Activated T-helper 1 cell treated with Interleukin-2 at 50 U/mL for 16 hours (primary cell): ENCODE measurements at places on chromosomes 7 and 10.

DNA sequence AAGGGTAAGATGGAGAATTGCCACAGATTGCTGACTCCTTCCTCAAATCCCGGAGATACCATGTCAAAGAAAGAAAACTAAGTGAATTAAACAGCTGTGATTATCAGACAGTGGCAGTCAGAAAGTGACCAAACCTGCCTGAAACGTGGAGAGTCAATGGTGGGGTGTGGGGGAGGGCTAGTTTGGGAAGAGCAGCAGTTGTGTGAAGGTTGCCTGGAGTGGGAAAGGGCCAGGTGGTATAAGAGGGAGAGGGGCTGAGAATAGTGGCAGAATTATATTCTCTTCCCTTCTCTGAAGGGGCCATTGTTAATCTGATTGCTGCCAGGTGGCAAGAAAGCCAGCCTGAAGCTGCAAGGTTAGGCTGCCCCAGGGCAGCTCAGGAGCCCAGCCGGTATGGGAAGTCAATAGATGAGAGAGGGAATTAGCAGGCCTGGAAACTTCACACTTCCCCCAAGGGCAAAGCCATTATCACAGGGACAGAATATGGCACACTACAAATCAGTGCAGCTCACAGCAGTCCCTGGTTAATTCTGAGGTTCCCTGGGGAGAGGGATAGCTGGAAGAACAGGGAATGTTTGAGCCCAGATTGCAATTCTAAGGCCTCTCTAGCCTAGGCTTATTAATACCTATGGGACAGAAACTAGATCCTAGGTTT lies 83.9 kb upstream of the ITGB1 start:
- DNase-seq = no peak

- no peak for DNase-seq
Measured at GRCh38 chr7:47756636-47757035, 174.7 kb upstream of the TNS3 start.

GRCh38 chr10:103442031-103442461 lies 10.1 kb downstream of the CALHM2 start:
- no peak for DNase-seq

DNA sequence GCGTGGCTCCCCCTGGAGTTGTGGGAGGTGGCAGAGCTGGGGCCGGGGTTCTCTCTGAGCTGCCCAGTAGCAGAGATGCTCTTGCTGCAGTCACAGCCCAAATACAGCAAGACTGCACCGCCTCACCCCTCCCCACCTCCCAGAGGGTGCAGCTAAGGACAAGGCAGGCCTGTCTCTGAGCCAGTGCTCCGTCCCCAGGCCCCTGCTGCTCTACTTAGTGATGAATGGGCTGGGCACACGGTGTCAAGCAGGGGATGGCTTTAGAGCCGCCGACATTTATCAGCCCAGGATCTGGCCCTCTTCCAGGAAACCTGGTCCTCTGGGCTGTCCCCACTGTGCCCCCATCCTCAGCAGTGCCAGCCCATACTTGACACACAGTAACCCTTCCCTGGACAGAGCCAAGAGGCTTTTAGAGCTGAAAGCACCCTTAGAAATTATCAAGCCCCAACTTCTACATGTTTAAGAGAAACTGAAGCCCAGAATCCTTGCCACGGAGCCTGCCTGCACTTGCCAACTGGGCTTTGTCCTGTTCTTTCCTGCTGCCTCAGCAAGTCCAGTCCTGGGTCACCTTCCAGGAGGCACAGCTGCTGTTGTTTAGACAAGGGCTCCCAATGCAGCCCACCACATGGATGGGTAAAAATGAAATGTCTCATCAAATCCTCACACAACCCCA lies 137.1 kb upstream of the UNC5B start:
- DNase-seq = no peak

DNA sequence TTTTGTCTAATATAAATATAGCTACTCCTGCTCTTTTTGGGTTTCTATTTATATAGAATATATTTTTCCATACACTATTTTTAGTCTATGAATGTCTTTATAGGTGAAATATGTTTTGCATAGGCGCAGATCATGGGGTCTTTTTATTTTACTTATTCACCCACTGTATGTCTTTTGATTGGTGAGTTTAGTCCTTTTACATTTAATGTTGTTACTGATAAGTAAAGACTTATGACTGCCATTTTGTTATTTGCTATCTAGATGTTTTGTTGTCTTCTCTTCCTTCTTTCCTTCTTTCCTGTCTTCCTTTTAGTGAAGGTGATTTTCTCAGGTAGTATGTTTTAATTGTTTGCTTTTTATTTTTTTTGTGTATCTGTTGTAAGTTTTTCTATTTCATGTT lies 276.8 kb upstream of the CNTNAP2 start:
- no peak for DNase-seq

DNA sequence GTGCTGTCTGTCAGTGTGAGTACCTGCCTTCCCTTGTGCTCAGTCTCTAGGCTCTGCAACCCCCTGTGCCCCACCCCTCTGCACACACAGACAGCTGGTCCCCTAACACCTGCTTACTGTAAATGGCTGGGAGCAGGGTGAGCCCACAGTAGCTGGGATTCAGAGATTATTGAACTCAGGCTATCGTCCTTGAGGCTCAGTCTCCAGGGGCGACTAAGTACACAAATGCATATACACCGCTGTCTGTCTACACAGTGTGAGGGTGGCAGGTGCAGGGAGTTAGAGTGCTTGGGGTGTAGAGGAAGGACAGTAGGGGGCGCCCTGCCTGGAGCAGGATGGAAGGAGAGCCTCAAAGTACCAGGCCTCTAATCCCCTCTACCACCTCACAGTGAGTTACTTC lies 12.9 kb downstream of the UPP1 start:
- DNase-seq = no peak

- DNase-seq = no peak
Measured at GRCh38 chr10:70223728-70224127, 9.5 kb downstream of the PPA1 start.

- no peak for DNase-seq
Measured at GRCh38 chr7:151062399-151063211, 3.2 kb downstream of the SLC4A2 start.

- DNase-seq = no peak
Measured at GRCh38 chr7:155305231-155305904, 7.7 kb downstream of the INSIG1 start.

DNA sequence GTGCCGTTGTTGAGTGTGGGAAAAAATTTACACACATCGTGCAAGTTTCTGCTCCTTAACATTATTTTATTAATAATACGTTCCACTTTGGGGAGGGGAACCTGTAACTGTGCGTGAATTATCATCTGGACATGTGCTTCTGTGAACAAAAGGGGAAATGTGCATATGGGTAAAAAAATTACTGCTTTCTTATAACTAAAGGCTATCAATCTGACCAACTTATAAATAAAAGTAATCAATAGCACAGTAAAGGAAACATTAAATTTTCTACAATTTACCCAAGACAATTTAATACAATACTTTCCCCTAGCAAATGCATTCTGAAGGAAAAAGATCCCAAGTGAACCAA lies 4.5 kb downstream of the TWIST1 start:
- DNase-seq = no peak

DNA sequence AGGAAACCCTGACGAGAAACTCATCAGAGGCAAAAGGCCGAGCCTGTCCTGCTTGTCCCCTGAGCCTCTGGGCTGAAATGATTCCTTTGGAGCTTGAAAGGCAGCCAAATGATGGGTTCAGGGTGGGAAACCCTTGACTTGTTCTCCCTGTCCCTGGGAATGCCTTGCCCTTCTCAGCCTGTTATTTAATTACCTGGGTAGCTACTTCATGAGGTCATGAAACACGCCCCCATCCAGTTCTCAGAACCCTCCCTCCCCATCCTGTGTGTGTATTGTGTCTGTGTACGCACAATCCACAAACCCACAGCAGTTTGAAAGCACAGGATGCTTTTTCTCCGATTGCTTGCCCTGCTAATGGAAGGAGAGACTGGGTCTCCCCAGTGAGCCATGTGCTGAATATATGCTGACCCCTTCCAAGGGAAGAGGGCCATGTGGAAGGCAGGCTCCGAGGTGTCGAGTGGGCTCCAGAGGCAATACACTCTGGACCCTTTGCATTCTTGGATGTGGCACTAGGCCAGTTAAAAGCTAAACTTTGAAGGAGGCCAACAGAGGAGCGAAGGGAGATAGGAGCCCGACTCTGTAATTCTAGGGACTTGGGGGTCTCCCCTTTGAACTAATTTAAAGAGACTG lies 10.6 kb downstream of the DUSP5 start:
- no peak for DNase-seq

GRCh38 chr7:155850766-155851678 lies 38.8 kb upstream of the SHH start:
- DNase-seq = no peak

DNA sequence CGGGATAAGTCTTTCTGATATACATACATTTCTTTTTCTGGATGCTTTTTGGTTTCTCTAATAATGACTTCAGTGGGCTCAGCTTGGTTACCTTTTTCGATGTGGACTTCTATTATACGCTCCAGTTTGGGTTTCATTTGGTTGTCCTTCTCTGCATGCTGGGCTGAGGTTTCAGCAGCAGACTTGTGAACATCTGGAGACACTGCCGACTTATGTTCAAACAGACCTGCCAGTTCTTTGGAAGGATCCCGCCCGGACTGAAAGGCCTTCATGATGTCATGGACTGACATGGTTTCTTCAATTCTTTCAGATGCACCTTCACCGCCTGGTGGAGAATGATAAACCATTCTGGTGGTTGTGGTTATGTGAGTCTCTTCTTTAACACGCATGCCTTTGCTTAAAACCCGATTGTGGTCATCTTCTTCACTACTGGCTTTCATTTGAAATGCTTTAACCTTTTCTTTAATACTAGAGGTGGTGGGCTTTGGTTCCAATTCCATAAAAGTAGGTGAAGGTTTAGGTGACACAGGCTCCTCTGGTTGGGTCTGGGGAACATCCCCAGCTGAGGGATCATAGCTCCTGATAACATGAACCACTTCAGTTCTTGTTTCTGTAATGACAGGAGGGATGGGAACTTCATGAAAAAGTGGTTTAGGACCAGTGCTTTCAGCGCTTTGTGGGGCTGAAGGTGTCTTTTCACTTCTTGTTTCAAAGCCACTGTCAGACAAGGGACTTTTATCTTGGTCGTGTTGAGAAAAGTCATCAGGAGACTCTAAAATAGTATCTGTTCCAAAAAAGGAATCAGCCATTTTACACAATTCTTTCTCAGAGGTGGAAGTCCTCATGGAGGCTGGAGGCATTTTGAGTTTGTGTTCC lies 167.7 kb upstream of the CCDC6 start:
- no peak for DNase-seq

GRCh38 chr10:49081547-49082275 lies 33.6 kb downstream of the VSTM4 start:
- no peak for DNase-seq
